ENCODE measurements at places on chromosomes 1 and 21. TPM values are rescaled to one million over a fixed set of nuclear protein-coding genes. Genes with fewer than 3 reads are reported as not detected.

TTC24 gene
- not detected for total RNA-seq

RIPK4 gene
- not detected for total RNA-seq

KCNJ15 gene
- total RNA-seq: under 0.01 TPM

SPRR2A gene
- total RNA-seq: not detected

CFAP107 gene
- total RNA-seq: not detected

CYB561D1 gene
- 4.7 TPM for total RNA-seq

ALDH4A1 gene
- 13.0 TPM for total RNA-seq

EDARADD gene
- 0.32 TPM for total RNA-seq

ZNF683 gene
- not detected for total RNA-seq

ANKRD45 gene
- total RNA-seq: 0.43 TPM

ANKRD35 gene
- 1.3 TPM for total RNA-seq

IL19 gene
- 1.7 TPM for total RNA-seq

LCE3D gene
- total RNA-seq: not detected

OR2T11 gene
- total RNA-seq: not detected

RXFP4 gene
- total RNA-seq: not detected

ACTN2 gene
- total RNA-seq: not detected

PDE9A gene
- 3.9 TPM for total RNA-seq

S100A8 gene
- total RNA-seq: not detected

RBM11 gene
- 0.32 TPM for total RNA-seq

DMRTA2 gene
- total RNA-seq: 0.32 TPM

CAMSAP2 gene
- total RNA-seq: 55.7 TPM

FAM163A gene
- under 0.01 TPM for total RNA-seq

ADAMTS4 gene
- 8.2 TPM for total RNA-seq

TDRD10 gene
- total RNA-seq: not detected

ADCY10 gene
- total RNA-seq: not detected

CA6 gene
- total RNA-seq: not detected

JAM2 gene
- under 0.01 TPM for total RNA-seq

RCC1 gene
- total RNA-seq: 41.9 TPM

USP24 gene
- total RNA-seq: 40.6 TPM

SERTAD4 gene
- 31.1 TPM for total RNA-seq

KRTAP19-3 gene
- not detected for total RNA-seq

FLG gene
- not detected for total RNA-seq

AMIGO1 gene
- 0.97 TPM for total RNA-seq

SLAMF7 gene
- not detected for total RNA-seq
